ENCODE measurements at places on chromosomes 4 and X.

GRCh38 chrX:135327299-135327698 lies 18.0 kb downstream of the ETDC start:
- DNase-seq, result no peak

DNA sequence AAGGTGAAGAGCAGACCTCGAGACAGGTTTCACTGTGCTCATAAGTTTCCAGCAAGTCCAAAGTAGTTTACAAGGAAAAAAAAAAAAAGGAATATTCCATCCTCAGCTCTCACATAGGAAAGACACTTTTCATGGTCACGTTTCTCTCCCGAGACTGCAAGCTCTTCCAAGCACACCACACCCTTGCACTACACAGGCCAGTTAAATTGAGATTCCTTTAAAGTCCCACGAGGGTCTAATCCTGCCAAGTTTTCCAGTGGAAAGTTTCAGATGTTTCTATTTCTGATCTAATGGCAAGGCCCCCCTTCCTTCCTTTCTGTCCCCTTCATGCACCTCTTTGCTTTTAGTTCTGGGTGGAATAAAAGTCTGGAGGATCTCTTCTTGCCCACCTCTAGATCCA lies 67.9 kb upstream of the PCDH19 start:
- DNase-seq, result no peak

GRCh38 chrX:40581336-40581920 lies 658 bp downstream of the ATP6AP2 start:
- peak; percentile 40 for DNase-seq

GRCh38 chr4:48268956-48269860 lies at the start of gene TEC:
Gene TEC (minus strand): TSS chr4:48269838. CDS start chr4:48228614, 41,224 bp downstream.
- peak; percentile 65 for DNase-seq

GRCh38 chr4:95889662-95890061 lies 49.8 kb downstream of the PDHA2 start:
- DNase-seq, result no peak

DNA sequence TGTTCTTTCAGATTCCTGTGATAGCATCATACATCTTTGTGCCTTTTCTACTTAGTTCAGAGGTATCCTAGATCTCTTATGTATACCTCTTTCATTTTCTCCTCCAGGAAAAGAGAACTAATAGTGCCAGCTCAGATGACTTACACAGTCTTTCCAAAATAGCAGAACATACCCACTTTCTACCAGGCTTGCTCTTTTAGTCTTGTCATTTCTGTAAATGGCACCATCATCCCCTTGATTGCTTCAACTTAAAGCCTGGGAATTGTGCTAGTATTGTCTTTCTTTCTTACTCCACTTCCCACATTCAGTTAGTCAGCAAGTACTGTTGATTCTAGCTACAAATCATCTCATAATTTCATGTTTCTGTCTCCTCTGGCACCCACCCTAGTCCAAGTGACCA lies 5.1 kb downstream of the APEX2 start:
- no peak for DNase-seq

DNA sequence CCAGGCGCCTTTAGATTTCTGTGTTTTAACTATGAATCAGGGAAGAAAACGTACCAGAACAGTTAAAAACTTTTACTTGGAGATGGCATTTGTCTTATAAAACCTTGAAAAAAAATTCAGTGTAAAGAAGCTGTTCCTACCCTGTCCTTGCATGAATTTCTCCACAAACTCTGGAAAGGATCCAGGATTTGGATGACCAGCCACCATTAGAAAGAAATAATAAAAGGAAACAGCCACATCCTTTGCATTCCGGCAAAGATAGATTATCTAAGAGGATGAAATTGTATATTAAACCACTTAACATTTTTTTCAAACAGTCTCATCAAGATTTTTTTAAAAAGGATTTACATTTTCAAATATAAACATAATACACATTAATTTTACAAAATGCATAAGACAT lies 10.6 kb downstream of the SULT1E1 start:
- no peak for DNase-seq

- no peak for DNase-seq
These were observed 768.2 kb downstream of the CENPC start for GRCh38 chr4:66777097-66777496.

Measured in activated CD8-positive, alpha-beta memory T cell treated with anti-CD3 and anti-CD28 coated beads, Interleukin-2, amount 10 ng/mL, durations not matched to agents 7 days and 5 days (primary cell).